Ureter (tissue), 1 donor: ENCODE measurements at places on chromosomes 7 and 10. TPM values are rescaled to one million over a fixed set of nuclear protein-coding genes. Genes with fewer than 3 reads are reported as not detected.

DNA sequence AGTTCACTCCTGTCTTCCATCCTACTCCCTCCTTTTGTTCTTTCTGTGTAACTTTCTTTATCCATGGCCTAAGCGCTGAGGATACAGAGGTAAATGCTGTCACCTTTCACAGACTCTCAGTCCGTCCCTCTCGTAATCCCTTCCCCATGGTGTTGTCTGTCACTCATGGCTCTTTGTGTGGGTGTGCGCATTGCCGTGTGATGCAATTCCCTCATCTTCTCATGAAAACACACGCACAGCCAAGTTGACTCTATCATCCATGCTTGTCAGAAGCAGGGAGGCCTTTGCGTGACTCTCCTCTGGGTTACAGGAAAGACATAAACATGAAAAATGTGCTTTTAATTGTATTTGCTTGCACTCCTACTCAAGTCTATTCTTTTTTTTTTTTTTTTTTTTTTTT lies 125.6 kb upstream of the C7orf33 start:
- no peak for DNase-seq

DNA sequence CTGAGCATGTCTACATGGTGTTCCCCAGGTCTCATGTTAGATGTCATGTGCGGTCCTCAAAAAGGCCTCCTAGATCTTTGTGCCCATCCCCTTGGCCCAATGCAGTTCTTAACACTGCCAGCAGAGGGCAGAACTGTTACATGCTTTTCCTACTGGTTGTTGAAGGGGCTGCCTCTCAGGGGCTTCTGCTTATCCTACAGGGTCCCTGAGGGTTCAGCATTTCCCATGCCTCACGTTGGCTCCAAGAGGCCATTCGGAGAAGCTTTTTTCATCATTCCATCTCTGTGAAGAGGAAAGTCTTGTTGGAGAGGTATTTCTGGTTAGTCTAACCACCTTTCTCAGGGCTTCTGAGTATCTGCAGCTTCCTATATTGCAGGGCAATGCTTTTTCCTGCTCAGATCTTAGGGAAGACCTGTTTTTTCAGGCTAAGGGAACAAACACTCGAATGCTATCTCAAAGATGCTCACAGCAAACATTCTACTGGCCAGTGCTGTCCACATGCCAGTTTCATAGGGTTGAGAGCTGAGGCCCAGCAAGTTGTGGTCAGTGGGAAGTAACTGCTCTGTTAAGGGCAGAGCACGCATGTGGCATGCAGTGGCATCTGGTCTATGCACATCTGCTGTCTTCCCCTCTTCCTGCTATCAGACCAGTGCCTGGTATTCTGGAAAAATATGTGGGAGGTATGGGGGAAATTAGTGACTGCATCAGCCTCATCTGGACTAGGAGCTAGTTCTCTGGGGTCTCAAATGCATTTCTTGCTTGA lies 31.5 kb downstream of the MBL2 start:
- no peak for DNase-seq

DNA sequence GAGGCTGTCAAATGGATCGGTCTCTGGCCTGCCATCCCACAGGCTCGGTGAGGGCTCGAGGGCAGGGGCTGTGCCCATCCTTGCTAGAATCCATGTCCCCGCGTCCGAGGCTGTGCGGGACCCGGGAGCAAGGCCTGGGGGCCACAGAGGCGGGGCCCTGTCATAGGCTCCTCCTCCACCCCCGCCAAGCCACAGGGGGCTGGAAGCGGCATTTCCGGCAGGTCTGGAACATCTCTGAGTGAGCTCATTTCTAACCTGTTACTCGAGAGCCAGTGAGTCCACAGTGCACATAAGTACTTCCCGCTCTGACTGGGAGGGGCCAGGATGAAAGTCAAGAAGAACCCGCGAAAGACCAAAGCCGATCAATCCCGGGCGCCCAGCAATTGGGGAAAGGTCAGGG lies 57.6 kb downstream of the NKX6-2 start:
- no peak for DNase-seq

DNA sequence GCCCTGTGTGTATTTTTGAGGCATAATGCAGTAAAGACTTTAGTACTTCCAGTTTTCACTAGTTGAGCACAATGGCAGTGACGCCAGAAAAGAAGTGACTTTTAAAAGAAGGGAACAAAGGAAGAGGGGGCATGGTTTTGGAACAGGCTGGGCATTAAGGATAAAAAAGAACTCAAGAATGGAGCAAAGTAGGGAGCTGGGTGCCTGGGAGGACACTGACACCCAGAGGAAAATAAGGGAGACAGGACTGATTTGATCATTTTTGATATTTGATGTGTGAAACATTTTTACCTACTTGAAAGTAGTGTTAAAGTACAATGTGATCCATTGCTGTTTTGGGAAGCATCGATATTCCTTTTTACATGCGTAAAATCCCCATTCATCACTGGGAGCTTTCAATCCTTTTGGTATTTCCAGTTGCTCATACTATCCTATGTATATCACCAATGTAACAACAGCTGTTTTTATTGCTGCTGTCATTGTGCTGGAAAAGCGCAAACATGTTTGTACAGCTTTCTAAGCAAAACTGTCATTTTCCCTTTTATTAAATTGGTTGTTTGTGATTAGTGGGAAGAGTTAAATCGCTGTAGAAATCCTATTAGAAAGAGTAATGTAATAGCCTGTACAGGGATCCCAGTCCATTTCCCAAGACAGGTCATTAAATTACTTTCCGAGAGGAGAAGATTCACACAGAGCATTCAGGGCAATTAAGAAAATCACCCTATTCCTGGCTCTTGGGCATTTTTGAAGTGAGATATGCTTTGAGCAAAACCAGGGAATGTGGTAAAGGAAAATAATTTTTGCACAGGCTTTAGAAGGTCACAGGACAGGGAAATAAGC lies 85.2 kb downstream of the ADAM12 start:
- no peak for DNase-seq

DNA sequence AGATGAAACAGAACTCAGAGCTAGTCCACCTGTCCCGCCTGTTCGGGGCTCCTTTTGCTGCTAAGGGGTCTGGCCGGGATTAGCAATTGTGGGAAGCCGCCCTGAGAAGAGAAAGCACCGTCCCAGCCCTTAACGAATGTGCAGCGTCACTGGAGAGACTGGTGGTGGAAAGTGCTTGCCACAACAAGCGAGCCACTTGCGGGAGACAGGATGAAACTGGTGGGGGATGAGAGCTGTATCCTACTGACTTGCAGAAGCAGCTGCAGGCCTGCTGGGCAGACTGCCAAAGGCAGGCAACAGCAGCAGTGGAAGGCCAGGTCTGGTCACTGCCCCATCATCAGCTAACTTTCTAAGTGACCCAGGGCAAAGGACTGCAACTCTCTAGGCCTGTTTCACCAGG lies 95.4 kb downstream of the FAM53B start:
- DNase-seq = peak; percentile 65

The SLC13A1 gene
- not detected for total RNA-seq

The ITGA8 gene
- 58.6 TPM for total RNA-seq

The CALHM3 gene
- not detected for total RNA-seq

The NEURL1 gene
- total RNA-seq = 1.2 TPM
